ENCODE measurements at places on chromosomes 5 and 9.

DNA sequence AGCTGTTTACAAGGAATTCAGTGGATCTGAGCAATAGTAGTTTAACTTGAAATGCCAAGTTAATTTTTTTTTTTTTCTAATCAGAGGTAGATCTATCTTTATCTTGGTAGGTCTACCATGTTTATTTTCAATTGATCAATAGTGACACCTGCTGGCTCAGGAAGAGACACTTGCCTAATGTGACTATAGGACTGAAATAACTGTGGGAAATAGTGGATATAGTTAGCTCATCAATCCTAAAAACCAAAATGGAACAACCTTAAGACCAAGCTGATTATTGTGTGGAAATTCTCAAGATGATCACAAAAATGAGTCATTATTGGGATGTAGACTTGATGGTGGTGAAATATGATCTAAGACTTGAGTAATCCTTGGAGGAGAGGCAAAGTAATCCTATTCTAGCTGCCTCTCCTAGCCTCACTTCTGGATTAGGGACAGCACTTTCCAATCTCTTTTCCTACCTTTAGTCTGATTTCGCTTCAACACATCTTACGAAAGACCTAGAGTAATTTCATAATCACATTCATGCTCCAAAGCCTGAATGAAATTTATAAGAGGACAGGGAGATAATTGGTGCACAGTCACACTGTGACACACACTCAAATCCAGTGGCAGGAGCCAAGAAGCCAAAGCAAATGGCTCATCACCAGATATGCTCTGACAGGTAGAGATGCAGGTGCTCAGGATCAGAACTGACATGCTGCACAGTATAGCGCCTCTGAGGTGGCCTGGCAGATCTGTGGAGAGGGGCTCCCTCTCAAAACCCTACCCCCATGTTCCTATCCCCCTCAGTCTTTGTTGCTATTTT, 156.3 kb downstream of the HMHB1 start:
- DNase-seq, result peak; percentile 65

GRCh38 chr9:109471475-109472393, 26.4 kb downstream of the PTPN3 start:
- no peak for DNase-seq

GRCh38 chr5:172389578-172390112, 64.7 kb downstream of the SH3PXD2B start:
- DNase-seq, result no peak

DNA sequence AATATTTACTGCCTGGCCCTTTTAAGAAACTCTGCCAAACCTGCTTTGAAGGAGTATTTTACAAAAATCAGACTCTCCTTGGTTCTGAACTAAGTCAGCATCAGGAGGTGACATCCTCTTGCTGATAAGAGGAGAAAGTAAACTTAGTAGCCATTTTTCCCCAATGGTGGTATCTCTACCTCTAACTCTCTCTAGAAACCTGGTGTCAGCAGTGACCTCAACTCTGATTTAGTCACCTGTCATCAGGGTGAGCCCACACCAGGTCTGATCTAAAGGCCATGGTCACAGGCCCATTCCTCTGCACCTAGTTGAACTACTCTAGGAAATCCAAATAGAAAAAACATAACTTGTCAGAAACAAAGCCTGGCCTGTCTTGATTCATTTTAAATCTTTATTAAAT, 4.2 kb downstream of the CARNMT1 start:
- DNase-seq, result no peak

DNA sequence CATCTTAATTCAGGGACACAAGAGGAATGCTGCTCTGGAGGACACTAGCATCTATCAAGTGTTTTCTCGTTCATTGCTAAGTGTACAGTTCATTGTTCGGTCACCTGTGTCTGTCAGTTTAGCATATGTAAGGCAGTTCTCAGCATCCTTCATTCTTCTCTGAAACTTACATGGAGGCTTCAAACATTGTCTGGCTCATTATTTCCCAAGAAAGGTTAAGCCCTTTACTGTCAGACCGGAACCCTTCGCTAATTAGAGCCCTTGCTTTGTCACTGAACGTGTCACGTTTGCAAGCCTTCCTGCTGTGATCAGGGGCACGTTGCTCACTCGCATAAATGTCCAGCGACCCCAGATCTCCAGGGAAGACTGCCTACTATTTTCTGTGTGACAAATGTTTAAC, 62.3 kb upstream of the RIOK2 start:
- DNase-seq, result no peak

DNA sequence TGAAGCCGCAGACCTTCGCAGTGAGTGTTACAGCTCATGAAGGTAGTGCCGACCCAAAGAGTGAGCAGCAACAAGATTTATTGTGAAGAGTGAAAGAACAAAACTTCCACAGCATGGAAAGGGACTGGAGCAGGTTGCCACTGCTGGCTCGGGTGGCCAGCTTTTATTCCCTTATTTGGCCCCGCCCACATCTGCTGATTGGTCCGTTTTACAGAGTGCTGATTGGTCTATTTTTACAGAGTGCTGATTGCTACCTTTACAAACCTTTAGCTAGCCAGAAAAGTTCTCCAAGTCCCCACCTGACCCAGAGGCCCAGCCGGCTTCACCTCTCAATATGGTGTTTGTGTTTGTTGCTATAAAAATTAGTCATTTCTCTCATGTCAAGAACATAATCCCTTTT, 49.7 kb downstream of the RECK start:
- no peak for DNase-seq

DNA sequence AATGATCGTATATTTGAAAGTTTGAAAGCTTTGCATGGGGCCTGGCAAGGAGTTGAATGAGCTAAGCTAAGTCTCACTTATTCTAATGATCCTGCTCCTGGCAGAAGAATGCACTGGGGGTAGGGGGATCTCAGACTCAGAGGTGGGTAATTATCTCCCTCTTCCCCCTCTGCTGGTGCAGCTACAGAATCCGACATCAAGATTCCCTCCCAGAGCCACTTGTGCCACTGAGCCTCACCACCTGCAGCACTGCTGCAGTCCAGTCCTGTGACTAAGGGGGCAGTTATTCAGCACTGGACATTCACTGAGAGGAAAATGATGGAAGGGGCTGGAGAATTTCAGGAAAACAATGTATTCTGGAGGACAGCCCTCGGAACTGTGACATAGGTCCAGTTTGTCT, 205.8 kb downstream of the DEPDC1B start:
- DNase-seq, result no peak

DNA sequence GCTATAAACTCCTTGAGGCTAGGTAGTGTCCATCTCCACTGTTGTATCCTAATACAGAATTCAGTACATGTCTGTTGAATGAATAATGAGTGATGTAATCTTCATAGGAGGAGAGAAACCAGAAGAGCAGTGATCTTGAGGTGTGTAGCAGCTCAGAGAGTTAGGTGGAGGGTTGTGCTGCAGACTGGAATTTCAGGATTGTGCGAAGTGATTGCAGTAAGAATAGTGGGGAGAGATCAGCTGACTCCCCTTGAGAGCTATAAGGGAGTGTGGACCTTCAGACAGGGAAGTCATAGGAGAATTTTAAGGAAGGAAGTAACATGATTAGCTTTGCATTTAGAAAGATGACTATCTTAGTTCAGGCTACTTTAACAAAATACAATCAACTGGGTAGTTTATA, 4.4 kb downstream of the SNX24 start:
- DNase-seq, result no peak
